NCI-H226 (cell line): ENCODE measurements at places on chromosomes 1 and 21.

DNA sequence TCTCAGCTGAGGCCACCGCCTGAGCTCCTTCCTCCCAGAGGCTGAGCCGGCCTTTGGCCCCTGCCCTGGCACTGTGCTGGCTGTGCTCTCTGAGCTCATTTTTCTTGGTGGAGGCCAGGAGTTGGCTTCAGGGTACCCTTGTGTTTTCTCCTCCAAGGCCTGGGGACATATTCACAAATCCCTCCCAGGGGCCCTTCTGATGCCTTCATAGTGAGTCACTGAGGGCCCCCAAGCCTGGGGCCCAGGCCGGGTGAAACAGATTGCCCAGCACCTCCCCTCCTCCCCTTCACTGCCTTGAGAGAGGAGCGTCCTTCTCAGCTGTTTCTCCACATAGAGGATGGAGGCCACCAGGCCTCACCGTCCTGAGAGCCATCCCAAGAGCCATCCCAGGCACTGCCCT is 105.8 kb downstream of the SIK1 start:
- DNase-seq = no peak

DNA sequence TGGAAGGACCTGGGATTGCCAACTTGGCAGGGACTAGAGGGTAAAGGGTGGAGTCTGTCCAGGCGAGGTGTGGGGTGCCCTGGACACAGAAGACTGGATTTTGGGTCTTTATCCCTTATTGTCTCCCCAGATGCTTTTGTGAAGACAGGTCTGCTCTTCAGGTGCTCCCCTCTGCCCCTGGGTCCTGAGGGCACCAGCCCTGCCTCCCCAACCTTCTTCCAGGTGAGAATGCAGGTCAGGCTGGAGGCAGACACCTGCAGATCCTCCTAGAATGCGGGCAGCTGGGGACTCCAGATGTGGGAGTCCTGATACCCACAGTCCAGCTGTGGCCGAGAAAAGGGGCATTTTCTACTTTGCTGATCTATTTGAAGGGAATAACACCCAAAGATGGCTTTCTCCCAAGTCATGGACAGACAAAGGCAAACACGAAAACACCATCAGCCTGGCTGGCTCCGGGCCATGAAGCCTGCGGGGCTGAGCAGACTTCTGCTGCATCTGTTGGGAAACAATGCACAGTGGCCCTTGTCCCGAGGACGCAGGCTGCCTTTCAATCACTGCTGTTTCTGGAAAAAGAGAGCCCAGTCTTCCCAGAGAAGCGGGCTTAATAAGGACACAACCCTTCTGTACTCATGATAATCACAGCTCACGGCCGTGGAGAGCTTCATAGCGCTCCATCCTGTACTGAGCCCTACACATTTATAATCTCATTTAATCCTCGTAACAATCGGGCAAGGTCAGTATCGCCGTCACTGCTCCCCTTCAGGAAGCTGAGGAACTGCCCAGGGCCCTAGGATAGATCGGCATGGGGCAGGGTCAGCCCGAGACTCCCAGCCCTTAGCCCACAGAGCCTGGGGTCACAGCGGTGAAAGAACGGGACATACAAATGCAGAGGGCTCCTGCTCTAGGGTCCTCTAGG is 62.0 kb upstream of the ABCG1 start:
- no peak for DNase-seq

GRCh38 chr21:41925767-41926116 is 28.1 kb downstream of the C2CD2 start:
- DNase-seq = no peak

GRCh38 chr1:230632273-230632873 is 9.9 kb upstream of the COG2 start:
- no peak for DNase-seq

GRCh38 chr1:9838946-9839345 is 15.2 kb upstream of the CLSTN1 start:
- no peak for DNase-seq

DNA sequence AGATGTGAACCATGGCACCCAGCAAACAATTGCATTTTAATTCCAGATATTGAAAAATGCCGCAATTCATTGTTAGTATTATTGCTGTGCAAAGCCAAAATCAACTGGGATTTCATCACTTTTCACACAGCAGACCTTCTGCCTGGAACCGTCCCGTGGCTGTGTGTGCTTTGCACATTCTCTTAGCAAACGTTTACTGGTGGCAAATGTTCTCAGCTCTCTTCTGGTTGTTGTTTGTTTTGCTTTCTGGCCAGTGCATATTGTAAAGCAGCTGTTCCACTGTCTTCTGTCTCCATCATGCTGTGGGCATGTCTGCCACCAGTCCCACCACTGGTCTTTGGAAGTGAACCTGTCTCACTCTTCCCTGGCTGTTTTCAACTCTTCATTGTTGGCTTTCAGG is 19.8 kb upstream of the TTLL10 start:
- DNase-seq = no peak

GRCh38 chr1:106814418-106814817 is 242.1 kb upstream of the PRMT6 start:
- no peak for DNase-seq

- no peak for DNase-seq
These were observed 2.7 kb downstream of the ZBTB21 start for GRCh38 chr21:42007356-42007940.

GRCh38 chr21:42706765-42707164 is 53.3 kb downstream of the PDE9A start:
- no peak for DNase-seq

DNA sequence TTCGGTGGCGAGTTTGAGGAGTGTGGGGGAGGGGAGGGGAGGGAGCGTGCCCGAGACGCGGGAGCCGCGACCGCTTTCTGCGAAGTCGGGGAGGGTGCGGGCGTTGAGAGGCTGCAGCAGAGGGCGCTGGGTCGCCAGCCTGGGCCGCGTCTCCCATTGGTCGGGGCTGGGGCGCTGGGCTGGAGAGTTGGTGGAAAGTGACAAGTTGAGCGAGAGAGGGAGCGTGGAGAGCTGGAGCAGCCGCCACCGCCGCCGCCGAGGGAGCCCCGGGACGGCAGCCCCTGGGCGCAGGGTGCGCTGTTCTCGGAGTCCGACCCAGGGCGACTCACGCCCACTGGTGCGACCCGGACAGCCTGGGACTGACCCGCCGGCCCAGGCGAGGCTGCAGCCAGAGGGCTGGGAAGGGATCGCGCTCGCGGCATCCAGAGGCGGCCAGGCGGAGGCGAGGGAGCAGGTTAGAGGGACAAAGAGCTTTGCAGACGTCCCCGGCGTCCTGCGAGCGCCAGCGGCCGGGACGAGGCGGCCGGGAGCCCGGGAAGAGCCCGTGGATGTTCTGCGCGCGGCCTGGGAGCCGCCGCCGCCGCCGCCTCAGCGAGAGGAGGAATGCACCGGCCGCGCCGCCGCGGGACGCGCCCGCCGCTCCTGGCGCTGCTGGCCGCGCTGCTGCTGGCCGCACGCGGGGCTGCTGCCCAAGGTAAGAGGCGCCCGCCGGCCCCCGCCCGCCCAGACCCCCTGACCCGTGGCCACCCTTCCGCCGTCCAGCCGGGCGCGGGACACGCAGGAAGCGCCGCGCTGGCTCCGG is at the start of gene ROR1:
Gene ROR1, plus strand, starts transcription at position 203 of the 802 bp plus-strand sequence.
- peak; percentile 81 for DNase-seq

DNA sequence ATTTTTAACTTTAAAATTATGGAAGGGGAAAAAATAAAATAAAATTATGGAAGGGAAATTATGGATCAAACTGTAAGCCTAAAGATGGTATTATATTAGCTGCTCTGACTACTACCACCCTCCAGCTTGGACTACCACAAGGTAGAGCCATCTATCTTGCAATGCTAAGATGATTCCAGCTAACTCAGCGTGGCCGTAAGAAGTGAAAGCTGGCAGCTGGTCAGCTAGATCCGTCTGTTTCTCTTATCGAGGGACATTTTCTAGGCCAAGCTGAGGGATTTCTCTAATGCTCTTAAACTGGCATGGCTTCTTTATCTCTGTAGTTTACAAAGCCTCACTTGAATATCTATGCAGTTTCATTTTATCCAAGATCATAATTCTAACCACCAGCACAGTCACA is 31.5 kb downstream of the LYST start:
- DNase-seq = no peak

DNA sequence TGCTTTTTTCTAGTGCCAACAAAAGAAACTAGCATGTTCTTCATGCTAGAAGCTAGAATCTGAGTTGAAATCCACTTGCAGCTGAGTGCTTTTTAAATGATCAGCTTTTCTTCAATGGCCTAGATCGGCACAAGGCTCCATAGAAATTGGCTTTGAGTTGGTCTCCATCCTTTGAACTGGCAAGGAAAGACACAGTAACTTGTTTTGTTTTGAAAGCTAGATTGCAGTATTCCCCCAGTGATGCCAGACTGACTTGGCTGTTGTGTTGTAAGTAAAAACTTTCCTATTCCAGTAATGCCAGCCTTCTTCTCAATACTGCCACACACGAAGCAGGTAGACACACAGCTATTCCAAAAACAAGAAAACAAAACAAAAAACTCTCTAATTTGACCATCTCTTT is 139.1 kb downstream of the FMN2 start:
- no peak for DNase-seq
